ENCODE measurements at places on chromosomes 2 and 18. TPM values are rescaled to one million over a fixed set of nuclear protein-coding genes. Genes with fewer than 3 reads are reported as not detected.
A peak's percentile ranks its signal among the peaks of the same experiment; 100 is the strongest.

The RRM2 gene
- total RNA-seq, result 191 TPM

The MBP gene
- 5.0 TPM for total RNA-seq

The RIT2 gene
- not detected for total RNA-seq

The EPB41L3 gene
- not detected for total RNA-seq

The CXCR2 gene
- total RNA-seq, result not detected

The STK11IP gene
- total RNA-seq, result 5.6 TPM

The VWA3B gene
- not detected for total RNA-seq

The RBM43 gene
- total RNA-seq, result 0.52 TPM

The CROCC2 gene
- not detected for total RNA-seq

The ERICH2 gene
- not detected for total RNA-seq

The NFATC1 gene
- not detected for total RNA-seq

The NEB gene
- total RNA-seq, result 0.24 TPM

The REG3A gene
- total RNA-seq, result not detected

The GKN1 gene
- total RNA-seq, result not detected

The ACKR3 gene
- not detected for total RNA-seq

GRCh38 chr18:62287781-62288664 is 37.1 kb upstream of the TNFRSF11A start:
- peak; percentile 52 for DNase-seq

DNA sequence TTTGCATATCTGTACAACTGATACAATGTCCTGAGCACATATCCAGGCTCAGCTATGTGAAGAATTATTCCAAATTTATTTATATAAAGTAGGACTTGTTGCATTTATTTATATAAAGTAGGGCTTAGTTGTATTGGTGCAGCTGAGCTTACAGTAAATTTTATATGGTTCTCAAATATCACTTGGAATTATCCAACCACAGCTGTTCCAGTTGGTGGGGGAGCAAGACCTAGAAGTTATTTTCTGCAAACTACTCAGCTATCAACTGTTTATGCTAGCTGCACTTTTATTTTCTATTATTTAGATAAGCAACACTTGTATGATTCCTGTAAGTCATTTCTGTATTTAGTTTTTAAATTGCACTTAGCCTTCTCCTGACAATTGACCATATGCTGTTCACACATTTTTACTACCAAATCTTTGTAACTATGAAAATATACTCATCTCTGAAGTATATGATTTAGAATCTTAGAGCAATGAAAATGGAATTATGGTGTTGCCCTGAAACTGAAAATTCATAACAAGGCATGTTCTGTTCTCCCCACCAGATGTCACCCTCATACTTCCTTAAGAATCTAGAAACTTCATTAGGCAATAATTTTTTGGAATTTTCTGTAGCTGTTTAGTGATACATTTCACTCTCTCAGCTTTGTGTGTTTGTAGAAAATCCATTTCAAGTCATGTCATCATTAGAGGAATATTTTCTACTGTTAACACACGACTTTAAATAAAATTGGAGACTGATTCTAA is 157.0 kb upstream of the CBLN2 start:
- DNase-seq, result peak; percentile 9

DNA sequence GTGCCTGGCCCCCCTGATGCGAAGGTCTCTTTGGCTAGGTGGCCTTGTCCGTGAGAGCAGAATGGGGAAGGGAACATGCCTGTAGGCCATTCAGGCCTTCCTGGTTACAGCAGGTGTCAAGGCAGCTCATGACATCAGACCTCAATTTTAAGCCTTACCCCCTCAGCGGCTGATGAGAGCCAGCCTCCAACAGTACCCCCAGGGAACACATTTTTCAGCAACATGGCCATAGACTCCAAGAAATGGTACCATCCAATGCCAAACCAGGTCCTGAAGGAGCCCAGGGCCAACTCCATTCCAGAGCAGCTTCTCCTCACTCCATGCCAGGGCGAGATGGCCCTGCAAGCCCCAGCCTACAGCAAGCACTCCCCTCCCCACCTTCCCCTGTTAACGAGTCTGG is 199.2 kb downstream of the SMAD2 start:
- DNase-seq, result no peak

GRCh38 chr2:67462738-67463496 is 65.8 kb downstream of the ETAA1 start:
- no peak for DNase-seq

- DNase-seq, result no peak
Observed at GRCh38 chr18:43720041-43720440, 442.8 kb upstream of the SYT4 start.

GRCh38 chr2:98219152-98219551 is 127.1 kb upstream of the CNGA3 start:
- DNase-seq, result no peak

DNA sequence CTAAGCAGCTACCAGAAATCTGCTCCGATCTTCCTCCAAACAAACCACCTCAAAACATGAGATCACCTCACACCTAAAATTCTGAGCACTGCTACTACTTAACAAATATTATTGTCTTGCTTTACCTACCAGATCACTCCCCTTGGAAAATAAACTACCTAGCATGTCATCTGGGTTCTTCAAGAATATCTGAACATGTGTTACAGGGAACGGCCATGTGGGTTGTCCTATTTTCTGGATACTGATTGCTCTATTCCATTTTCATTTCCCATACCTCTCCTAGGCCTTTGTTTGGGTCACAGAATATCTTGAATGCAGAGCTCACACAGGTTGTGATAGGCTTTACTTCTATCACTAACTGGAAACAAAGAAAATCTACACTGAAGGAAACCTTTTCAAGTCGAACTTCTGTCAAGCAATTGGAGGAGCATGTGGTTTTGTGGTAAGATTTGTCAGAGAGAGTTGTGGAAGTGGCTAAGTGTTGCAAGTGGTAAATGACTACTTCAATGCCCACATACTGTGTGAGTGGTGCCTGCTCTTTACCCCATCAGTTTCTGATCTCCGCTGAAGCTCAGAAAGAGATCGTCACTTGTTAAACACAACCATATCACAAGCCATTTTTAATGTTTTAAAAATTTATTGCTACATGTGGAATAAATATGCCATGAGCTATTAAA is 739.1 kb upstream of the ZEB2 start:
- no peak for DNase-seq

- DNase-seq, result no peak
Observed at GRCh38 chr2:160433466-160434140, 60.0 kb downstream of the RBMS1 start.

DNA sequence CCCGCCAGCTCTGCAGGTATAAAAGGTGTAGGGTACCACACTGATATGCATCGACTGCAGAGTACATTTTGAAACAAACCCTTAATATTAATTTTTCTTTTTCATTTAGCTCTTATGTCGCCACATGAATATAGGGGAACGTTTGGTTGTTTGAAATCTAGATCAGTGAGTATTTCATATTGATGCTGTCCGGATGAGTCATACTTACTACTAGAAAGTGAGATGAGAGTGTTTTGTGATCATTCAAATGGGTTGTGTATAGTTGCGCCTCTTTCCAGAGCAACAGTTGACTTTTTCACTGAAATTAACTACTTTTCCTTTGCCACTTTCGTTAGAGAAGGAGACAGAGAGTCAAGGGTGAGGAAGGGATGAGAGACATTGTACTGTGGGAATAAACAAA is 24.6 kb downstream of the NPAS2 start:
- no peak for DNase-seq

DNA sequence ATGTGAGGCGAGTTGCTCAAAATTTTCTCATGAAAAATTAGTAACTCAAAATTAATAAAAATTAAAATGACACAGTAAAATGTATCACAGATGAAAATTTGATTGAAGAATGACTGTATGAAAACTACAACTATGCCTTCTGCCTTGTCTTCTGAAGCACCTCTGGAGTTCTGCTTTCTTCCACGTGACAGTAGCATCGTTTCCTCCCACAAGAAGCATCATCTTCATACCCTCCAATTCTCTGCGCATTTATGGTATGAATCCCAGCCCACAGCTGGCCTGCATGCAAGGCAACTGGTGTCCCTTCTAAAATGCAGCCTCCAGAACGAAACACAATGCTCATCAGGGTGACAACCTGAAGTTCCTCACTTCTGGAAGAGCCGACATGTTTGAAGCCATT is 189.9 kb downstream of the MYO1B start:
- no peak for DNase-seq

DNA sequence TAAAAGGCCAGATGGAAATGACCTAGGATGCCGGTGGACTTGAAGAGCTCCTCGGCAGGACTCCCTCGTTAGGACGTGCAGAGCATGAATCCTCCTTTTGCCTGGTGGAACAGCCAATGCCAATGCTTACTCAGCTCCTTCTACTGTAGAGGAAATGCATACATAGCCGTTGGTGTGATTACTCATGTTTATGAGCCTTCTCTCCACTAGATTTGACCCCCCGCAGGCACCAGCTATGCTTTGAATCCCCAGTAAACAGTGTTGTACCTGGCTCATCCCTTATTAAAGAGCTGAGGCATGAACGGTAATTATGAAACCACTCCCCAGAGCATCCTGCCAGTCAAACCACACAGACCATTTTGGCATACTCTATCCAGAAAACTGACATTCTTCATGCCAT is 172.8 kb downstream of the ANTXR1 start:
- DNase-seq, result no peak

- no peak for DNase-seq
Observed at GRCh38 chr2:230899786-230900185, 25.3 kb downstream of the GPR55 start.

- no peak for DNase-seq
Observed at GRCh38 chr18:36950960-36951359, 122.0 kb downstream of the KIAA1328 start.

- no peak for DNase-seq
Observed at GRCh38 chr18:40313030-40313642, 1641.9 kb upstream of the PIK3C3 start.

DNA sequence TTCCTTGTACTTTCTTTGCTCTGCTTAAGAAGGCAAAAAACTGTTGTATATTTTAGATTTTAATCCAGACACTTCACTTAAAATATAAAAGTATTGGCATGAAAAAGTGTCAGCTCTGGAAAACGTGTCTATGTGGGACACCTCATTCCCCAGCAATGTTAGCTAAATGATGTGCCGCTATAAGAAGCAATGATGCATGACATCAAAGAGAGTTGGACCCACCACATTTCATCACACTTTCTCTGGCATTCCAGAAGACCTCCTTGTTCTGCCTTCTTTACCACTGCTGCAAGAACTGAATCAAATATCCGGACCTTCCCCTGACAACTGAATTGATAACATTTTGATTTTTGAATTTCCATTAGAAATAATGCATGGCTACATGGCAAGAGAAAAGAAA is 242.4 kb upstream of the TANK start:
- DNase-seq, result no peak

- DNase-seq, result no peak
Observed at GRCh38 chr2:191038741-191039140, 24.8 kb upstream of the STAT1 start.

DNA sequence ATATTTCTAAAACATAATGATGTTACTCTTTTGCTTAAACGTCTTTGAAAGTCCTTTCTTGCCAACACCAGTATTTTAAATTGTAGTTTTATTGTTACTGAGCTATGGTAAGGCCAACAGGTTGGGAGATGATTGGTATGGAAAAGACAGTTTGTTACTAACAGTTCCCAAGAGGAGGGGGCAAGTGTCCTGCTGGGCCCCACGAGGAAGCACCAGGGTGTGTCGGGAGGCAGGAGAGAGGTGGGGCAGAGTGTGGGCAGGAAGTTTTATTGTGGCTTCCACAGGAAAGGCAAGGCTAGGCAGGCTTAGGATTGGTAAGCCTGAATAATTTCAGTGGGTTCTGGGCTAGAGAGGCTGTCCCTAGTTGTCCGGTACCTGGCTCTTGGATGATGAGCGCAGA is 134.3 kb downstream of the SOCS6 start:
- DNase-seq, result no peak

DNA sequence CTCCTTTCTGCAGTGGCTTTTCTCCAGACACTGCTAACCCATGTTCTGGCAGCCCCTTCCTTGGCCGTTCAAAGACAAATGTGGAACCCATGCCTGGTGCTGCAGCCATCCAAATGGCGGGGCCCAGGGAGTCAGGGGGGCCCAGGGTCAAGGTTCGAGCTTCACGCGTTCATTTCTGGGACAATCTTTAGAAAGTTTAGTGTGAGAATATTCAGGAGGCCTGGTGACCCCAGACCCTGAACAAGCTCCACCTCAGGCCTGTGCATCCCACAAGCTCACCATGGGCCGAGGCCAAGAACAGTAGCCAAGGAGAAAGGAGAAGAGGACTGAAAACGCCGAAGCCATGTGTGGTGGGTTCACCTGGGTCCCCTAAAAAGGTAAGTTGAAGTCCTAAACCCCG is 54.4 kb downstream of the ANKMY1 start:
- DNase-seq, result no peak

DNA sequence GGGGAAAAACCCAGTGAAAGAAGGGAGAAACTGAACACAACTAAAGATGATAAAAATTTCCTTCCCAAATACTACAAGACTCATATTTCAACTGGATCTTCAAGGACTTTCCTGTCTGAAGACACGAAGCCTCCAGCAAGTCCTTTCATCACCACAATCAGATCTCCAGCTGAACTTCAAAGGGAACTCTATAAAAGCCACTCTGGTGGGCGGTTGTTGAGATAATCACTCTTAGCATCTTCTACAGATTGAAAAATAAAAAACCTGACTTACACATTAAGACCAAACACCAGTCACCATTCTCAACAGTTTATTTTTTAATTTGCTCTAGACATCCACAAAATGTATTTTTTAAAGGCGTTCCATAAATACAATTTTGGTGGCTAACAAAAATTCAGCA is 4.4 kb downstream of the REV1 start:
- no peak for DNase-seq

- DNase-seq, result no peak
Observed at GRCh38 chr18:2910751-2911425, 64.1 kb downstream of the EMILIN2 start.

DNA sequence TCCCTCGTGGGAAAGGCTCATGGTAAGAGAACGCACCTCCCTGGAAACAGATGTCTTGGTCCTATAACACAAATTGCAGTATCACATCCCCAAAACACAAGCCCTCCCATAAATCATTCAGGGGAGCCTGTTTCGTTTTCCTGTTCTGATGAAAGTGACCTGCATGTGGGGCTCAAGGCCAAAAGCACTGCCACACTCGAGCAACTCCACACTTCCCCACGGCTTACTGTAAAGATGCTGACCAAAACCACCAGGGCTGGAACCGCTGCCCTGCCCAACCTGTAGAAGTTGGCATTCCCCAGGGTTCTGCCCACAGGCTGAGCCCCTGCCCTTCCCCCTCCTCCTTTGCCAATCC is 139.7 kb downstream of the BCL11A start:
- DNase-seq, result no peak

- DNase-seq, result peak; percentile 59
Observed at GRCh38 chr2:223797811-223798721, 39.3 kb downstream of the AP1S3 start.

Data from HepG2 (cell line).